ENCODE measurements at places on chromosomes 6 and 20.

DNA sequence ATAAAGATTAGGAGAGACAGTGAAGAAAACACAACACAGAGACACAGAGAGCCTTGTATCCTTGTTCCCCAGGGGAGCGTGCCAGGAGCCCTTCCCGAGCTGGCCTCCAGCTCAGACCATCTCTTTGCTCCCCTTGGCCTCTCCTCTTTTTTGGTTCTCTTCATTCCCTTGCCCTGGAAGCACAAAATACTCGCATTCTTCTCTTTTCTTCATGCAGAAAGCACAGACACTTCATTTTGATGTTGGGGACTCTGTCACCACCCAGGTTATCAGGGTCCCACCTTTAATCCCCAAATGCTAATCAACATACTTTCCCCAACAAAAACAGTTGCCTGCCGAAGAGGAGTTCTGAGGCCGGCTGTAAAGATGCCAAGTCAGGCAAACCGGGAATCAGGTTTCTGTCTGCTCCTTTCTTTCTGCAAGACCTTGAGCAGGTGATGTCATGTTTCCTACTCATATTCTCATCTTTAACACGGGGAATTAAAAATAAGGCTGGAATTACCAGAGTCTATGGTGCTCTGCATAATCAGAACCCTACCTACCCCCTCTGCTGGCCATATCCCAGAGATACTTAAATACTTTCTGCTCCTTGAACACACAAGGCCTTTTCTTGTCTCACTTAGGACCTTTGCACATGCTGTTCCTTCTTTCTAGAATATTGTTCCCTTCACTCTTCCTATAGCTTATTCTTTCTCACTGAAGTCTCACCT, 21.7 kb downstream of the TGM6 start:
- DNase-seq = no peak

DNA sequence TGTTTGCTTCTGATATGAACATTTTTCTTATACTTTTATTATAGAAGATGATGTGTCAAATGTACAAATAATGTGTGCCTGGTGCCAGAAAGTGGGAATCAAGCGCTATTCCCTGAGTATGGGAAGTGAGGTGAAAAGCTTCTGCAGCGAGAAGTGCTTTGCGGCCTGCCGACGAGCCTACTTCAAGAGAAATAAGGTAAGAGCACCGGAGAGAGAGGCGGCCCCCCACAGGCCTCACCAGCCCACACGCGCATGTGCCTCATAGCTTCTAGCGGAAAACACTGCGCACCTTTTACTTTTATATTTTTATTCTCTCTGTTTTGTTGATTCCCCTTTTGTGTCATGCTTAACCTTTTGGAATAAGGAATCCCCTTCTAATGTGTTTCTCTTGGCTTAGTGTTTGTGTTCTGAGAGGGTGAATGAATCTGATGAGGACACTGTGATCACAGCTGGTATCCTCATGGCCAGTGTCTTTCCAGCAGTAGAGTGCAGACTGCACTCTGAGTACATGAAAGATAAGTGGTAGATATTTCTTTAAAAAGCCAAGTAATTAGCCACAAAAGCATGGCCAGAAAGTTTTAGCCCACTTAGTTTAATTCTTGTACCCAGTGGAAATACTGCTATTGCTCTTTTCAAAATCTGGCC, 43.6 kb downstream of the SOBP start:
- DNase-seq = no peak

GRCh38 chr6:85865420-85866369, 223.0 kb upstream of the SYNCRIP start:
- no peak for DNase-seq

GRCh38 chr20:50366270-50367103, 143.7 kb upstream of the PTPN1 start:
- no peak for DNase-seq

DNA sequence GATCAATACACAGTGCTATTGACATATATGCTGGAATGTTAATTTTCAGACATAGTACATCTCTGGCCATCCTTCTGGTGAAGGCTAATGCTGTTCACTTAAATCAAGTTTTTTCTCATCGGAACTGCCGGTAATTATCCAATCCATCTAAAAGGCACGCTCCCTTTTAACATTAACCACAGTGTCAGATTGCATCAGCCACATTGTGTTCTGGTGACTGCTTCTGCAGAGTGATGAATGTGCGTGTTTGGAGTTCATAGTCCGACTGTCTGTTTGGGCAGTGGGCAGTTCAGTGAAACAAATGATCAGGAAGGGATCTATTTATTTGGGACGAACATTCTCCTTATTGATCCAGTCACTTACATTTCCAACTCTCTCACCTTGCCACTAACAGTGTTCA, 49.5 kb downstream of the SOBP start:
- DNase-seq = no peak
